Ecto neural progenitor cell (in vitro differentiated cells): ENCODE measurements at places on chromosomes 5 and 9.

DNA sequence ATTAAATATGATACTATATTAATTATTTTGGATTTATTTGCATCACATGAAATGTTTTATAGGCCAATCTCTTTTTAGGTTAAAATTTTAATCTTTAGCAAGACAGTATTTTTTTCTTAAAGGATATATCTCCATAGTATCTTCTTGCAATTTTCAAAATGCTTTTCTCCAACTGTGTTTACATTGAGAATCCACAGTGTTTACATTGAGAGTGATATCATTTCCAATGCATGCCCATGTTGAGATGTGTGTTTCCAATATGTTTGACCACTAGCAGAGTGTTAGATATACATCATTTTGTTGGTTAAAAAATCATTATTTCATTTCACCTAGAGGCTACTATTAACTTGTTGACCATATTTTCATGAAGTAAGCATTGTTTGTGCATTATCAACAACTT, 17.3 kb downstream of the VCAN start:
- no peak for DNase-seq

DNA sequence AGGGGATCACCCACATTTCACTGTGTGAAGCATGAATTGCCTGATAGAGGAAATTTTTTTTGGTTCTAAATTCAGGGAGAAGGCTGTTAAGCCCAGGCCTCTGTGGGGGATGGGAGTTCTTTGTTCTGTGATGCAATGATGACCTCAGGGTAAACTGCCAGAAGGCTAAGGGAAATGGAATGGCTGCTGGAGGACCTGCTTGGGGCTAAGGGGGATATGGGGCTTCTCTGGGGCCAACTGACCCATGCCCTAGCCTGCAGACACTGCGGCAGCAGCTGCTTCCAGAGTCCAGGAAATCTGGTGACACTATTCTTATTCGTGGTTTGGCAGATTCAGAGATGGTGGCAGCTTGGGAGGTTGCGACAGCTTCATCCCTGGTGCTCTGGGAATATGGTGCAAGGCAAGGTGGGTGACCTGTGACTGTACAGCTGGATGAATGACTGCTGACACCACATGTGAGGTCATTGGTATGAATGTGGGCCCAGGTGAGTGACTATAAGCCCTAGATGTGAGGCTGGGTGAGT, 30.3 kb downstream of the VCP start:
- DNase-seq = no peak

GRCh38 chr9:133584559-133585476, 24.4 kb downstream of the FAM163B start:
- DNase-seq = no peak

GRCh38 chr9:10928372-10928771, 315.6 kb upstream of the PTPRD start:
- no peak for DNase-seq

DNA sequence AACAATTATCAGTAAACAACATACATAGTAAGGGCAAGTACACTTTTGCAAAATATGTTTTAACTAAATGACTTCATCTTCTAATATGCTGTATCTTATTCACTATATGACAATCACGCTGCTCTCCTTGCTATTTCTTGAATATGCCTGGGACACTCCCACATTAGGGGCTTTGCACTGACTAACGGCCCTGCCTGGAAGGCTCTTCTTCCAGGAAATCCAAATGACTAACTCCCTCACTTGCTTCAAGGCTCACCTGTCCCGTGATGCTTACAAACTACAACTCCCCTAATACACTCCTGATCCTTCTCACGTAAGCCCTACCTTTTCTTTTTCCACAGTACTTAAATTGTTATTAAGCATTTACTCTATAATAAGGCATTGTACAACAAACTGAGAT, 10.6 kb downstream of the ERP44 start:
- DNase-seq = no peak

GRCh38 chr5:137923856-137924255, 34.6 kb downstream of the PKD2L2 start:
- DNase-seq = no peak

- DNase-seq = no peak
These were observed 77.1 kb downstream of the BAAT start for GRCh38 chr9:101307524-101308213.

DNA sequence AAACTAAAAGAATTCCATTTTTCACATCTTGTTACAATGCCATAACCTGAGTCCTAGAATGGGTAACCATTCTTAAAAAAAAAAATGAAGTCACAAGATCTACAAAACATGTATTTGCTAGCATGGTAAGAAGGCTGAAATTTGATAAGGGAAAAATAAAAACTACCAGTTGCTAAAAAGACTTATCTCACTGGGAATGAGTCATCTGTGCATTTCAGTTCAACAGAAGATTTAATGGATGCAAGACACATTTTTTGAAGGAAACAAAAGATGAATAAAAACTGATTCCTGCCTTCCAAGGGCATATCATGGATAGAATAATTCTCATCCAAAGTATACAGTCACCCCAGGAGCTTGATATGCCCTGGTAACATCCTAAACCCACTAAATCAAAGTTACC, 47.2 kb downstream of the SGTB start:
- DNase-seq = no peak

DNA sequence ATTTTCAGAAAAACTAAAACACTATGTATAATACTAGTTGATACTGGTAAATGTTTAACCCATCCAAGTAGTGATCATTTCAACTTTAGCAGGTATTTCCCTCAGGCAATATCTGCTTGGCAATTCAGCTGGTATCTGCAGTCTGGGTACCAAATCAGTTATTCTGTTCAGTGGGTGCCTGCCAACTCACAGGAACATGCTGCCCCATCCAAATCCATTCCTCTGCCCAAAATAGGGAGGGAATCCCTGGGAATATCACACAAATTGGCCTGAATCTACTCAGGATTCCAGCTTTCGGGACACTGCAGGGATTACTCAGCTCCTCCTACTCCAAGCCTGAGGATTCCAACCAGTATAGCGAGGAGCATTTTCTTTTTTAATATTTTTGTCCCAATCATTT, 61.7 kb upstream of the PDE4D start:
- no peak for DNase-seq

GRCh38 chr9:85713897-85714296, 27.9 kb downstream of the AGTPBP1 start:
- no peak for DNase-seq

GRCh38 chr9:5712651-5713390, 83.9 kb downstream of the RIC1 start:
- DNase-seq = no peak

- no peak for DNase-seq
These were observed 35.5 kb upstream of the FUBP3 start for GRCh38 chr9:130543859-130544258.
